Stimulated activated CD4-positive, alpha-beta T cell treated with anti-CD3 and anti-CD28 coated beads, Interleukin-15, amount 100 ng/mL, for 24 hours (primary cell): ENCODE measurements at places on chromosomes 11 and 22.
A peak's percentile ranks its signal among the peaks of the same experiment; 100 is the strongest.

DNA sequence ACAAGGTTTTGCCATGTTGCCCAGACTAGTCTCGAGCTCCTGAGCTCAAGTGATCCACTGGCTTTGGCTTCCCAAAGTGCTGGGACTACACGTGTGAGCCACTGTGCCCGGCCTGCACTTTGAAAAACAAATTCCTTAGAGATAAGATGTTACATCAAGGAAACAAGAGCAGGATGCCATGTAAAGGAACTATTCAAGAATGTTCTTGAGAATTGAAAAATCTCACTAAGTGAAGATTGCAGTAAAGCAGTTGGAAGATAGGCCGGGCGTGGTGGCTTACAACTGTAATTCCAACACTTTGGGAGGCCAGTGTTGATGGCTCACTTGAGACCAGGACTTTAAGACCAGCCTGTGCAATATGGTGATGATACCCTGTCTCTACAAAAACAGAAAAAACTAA lies 88.1 kb downstream of the PACS1 start:
- DNase-seq: no peak

GRCh38 chr22:23285734-23286133 lies 105.4 kb downstream of the BCR start:
- no peak for DNase-seq

- DNase-seq: peak; percentile 24
These were observed 845 bp downstream of the MPPED2 start for GRCh38 chr11:30585125-30585891.

- DNase-seq: no peak
These were observed 50.6 kb upstream of the MN1 start for GRCh38 chr22:27851974-27852746.

GRCh38 chr11:45178890-45179671 lies 32.6 kb downstream of the PRDM11 start:
- no peak for DNase-seq

DNA sequence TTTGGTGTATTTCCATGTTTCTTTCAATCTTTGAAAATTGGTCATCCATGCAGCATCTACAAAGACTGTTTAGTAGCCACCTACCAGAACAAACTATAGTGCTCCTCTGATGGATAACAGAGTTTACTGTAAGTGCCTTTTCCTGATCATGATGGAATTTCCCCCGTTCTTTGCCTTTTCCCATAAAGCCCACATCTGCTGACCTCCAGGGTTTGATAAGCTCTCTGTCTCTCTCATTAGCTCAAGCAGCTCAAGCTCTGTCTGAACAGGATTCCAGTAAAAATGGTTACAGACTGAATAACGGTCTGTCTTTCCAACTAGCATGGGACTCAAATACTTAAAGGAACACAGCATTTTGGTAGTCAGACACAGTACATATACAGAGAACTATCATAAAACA lies 308.4 kb upstream of the SORL1-AS1 start:
- no peak for DNase-seq

GRCh38 chr22:49643466-49643865 lies 184.2 kb downstream of the BRD1 start:
- DNase-seq: no peak

DNA sequence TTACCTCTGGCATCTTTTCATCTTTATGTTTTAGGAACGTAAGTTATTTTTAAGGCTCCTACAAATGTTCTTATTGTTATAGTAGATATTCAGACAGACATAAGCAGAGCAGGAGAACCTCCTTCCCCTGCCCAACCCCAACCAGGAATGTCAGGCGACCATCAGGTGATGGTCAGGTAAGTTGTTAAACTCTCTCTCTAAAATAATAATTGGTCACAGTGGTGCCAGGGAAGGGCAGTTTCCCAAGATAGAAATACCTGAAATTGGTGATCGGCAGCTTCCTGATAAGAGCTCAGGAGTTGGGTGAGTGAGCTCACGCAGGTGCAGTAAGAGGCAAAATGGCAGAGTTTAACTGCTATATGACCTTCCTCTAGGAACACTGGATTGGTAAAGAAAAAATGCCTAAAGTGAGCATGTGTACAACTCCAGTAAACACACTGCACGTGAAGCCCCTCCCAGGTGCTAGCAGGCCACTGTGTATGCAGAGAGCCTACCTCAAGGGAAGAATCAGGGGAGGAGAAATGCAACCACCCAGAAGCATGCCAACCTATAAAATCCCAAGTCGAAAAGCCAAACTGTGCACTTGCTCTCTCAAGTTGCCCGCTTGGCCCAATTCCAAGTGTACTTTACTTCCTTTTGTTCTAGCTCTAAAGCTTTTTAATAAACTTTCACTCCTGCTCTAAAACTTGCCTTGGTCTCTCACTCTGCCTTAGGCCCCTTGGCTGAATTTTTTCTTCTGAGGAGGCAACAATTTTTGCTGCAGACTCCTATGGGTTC lies 273.9 kb downstream of the SBF2 start:
- no peak for DNase-seq

DNA sequence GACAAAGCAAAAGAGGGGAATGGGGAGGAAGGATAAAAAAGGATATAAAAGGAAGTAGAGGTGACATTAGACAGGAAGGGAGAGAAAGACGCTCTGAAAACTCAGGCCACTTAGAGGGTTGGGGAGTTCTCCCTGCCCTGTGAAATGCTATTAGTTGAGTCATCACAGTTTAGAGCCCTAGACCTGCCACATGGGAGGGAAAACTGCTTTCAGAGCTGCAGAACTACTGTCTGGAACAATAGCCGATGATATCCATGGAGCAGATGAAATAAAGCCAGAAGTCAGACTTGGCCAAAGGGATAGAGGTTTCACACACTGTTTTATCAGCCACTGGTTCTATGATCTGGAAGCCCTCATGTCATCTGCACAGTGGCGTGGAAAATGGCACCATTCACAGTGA lies 157.9 kb downstream of the NCAM1 start:
- no peak for DNase-seq

GRCh38 chr11:41935241-41935640 lies 475.8 kb upstream of the LRRC4C start:
- no peak for DNase-seq

GRCh38 chr11:12689029-12689755 lies 15.0 kb downstream of the TEAD1 start:
- DNase-seq: no peak

DNA sequence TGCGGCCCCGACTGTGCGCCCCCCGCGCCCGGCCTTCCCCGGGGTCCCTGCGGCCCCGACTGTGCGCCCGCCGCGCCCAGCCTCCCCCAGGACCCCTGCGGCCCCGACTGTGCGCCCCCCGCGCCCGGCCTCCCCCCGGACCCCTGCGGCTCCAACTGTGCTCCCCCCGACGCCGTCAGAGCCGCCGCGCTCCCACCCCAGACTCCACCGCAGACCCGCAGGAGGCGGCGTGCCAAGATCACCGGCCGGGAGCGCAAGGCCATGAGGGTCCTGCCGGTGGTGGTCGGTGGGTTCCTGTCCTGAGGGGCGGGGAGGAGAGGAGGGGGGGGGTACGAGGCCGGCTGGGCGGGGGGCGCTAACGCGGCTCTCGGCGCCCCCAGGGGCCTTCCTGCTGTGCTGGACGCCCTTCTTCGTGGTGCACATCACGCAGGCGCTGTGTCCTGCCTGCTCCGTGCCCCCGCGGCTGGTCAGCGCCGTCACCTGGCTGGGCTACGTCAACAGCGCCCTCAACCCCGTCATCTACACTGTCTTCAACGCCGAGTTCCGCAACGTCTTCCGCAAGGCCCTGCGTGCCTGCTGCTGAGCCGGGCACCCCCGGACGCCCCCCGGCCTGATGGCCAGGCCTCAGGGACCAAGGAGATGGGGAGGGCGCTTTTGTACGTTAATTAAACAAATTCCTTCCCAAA lies 3.1 kb downstream of the DRD4 start:
- DNase-seq: no peak

DNA sequence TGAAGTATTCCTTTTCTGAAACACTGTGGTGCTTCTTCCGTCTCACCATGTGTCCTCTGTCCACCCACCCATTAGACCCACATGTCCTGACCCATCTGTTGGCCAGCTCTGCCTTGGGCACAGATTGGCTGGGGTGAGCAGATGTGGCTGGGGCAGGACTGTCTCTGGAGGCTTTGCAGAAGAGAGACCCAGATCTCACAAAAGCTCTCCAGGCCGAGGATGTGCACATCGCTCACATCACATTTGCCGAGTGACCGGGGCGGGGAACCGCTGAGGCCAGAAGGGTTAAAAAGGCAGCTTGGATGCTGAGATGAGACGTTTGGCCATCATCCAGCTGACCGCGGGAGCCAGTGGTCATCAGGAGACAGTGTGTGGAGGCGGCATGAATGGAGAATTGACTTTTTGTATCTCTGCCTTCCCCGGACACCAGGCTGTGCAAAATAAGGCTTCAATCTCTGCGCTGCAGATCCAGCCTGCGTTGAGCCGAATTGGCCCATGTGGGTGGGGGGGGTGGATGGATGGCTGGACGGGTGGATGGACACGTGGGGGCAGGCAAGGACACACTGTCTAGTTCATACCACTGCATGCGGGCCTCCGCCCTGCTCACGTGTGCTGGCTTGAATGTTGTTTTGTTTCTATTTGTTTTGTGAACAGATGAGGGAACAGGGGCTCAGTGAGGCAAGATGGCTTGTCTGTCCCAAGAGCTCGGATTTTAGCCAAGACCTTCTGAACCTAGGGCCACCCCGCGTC lies 6.1 kb downstream of the IFITM10 start:
- no peak for DNase-seq

DNA sequence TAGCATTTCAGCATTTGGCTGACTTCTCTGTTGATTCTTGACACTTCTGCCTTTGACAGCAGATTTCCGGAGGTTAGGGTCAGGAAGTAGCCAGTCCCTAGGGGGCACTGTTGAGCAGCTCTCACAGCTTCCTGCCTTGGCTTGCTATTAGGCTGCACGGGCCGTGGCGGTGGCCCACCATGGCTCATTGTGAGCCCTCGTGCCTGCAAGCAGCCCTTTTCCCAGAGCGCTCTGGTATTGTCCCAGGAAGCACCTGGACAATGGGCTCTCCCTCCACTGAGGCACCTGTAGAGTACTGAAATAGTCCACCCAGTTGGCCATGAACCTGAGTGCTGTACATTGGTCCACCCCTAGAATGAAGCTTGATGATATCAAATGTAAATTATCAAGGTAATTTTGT lies 100.2 kb upstream of the GAL start:
- DNase-seq: peak; percentile 70

- no peak for DNase-seq
These were observed 410.5 kb downstream of the TBC1D22A start for GRCh38 chr22:47172771-47173534.

- DNase-seq: peak; percentile 32
These were observed 98.3 kb upstream of the CHRM4 start for GRCh38 chr11:46489656-46490560.

DNA sequence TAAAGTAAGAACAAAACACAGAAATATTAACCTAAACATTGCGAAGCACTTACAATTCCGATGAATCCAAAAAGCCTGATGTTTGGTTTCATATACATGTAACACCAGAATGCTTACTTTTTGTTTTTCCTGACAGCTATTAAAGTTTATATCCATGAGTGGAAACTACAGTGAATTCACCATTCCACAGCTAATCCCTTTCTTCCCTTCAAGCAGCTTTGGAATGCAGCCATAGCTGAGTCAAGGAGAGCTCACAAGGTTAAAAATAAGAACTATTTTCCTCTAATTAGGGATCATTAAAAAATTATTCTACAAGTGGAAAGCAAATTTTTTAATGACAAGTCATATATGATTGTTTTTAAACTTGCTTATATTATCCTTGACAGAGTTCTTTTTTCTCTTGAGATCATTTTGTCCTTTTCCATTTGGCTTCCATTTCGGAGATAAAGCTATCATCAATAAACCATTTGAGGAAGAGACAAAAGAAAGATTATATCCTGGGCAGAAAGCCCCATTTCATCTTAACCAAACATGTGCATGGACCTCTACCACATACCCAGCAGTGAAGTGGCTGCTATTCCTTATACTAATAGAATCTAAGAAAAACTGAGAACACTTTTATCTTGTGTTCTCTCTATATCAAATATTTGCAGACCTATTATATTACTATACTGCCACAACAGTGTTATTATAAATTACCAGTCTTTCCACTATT lies 19.7 kb upstream of the FIBIN start:
- DNase-seq: no peak

DNA sequence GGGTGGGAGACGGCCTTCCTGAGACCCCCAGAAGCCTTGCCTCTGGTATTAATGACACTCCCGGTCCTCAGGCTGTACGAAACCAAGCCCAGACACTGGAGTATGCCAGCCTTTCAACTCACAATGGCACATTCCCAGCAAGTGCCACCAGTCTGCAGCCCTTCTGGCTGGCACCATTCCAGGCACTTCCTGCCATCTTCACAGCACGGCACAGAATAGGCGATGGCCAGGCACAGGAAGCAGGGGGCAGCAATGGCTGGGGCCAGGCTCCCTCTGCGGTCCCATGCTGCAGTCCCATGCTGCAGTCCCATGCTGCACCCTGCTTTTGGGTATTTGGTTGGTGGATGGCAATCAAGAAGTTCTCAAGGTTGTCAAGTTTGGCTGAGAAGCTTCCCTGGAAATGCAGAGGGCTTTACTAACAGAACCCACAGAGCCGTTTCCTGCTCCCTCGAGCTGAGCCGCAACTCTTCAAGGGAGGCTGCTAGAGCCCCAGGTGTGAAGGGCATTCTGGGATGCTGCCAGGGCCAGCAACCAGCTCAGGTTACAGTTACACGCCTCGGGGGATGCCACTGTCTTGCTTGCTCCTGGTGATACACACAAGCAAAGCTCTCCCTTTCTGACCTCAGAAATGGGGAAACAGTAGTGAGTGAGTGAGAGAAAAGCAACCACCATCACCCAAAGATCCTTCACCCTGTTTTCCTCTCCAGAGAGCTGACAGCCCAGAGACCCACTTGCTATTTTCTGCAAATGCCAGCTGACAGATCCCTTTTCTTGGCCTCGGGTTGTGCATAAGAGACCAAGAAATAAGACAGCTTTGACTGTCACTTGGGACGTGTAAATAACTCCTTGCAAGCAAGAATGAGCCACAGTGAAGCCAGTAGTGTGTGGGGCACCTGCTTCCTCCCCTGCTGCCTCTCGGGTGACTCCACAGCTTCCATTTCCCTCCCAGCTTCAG lies 23.9 kb downstream of the LRFN4 start:
- DNase-seq: no peak

- DNase-seq: peak; percentile 66
These were observed 34.7 kb downstream of the PARVA start for GRCh38 chr11:12411806-12412727.

- no peak for DNase-seq
These were observed 16.0 kb downstream of the TXN2 start for GRCh38 chr22:36465232-36466021.

DNA sequence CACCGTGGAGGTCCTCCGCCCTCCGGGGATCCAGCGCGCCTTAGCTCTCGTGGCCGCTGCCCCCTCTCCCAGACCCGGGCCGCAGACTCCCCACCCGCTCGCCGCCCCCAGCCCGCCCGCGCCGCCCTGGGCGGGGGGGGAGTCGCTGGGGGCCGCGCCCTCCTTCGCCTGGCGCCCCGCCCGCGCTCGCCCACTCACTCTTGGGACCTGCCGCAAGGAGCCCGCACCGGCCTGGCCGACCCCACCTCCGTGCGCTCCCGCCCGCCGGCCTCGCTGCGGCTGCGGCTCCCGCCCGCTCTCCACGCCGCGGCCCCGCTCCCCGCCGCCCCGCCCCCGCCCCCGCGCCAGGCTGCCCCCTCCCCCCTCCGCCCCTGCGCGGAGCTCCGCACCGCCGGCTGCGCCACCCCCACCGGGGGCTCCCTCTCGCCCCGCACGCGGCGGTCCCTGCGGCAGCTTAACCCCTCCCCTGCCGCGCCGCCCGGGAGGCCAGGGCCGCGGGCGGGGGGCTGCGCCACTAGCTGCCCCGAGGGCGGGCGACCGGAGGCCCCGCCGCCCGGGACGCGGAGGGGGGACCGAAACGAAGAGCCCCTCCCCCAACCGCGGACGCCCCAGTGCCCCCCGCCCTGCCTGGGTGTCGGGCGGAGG lies 724 bp upstream of the RASGRP2 start:
- DNase-seq: peak; percentile 30

GRCh38 chr11:117932426-117932825 lies 3.2 kb upstream of the TMPRSS13 start:
- no peak for DNase-seq
